Activated T-helper 1 cell treated with anti-CD3 and anti-CD28 coated beads, Interleukin-12 subunit alpha, Interleukin-12 subunit beta, Interleukin-2, Interleukin-4 antibody, amounts not matched to agents 30 ng/mL and 10 ng/mL and 1 ng/mL, durations not matched to agents 14 hours and 24 hours and 36 hours (primary cell): ENCODE measurements at places on chromosomes 7 and 10.

DNA sequence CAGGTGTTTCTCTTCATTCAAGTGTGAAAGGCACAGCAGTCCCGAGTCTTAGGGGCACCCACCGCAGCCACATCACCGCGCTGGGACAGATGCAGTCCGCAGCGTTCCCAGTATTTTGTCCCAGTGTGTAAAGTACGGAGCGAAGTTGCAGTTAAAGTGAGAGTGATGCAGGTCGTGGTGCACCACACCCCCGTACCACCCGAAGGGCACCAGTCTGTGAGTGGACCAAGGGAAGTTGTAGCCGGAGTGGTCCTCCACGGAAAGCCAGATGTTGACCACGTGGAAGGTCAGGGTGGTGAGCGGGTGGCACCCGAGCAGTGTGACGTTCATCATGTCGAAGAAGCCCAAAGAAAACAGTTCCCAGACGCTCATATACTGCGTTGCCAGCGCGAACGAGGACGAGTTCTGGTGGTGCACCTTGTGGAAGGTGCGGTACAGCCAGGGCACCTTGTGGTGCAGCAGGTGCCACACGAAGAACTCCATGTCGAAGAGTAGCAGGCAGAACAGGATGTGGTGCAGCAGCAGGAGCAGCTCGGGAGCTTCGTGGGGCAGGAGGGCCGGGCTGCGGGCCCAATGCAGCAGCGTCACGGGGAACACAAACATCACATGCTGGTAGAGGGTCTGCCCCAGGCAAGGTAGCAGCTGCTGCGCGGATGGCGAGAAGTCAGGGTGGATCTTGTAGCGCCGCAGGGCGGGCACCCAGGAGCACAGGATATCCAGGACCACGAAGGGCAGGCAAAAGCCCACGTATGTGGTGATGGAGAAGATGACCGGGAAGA, 526 bp downstream of the CH25H start:
- H3K4me1 ChIP-seq: peaks cover 9% of the 10 kb centered on the region
- H3K27ac ChIP-seq: peak overlapping the region; percentile 61
- peak overlapping the region; percentile 81 for H3K4me3 ChIP-seq
- peaks cover 32% of the 10 kb centered on the region for H3K27me3 ChIP-seq

GRCh38 chr7:27953777-27954176, 213.8 kb downstream of the TAX1BP1 start:
- H3K27me3 ChIP-seq: peaks cover 8% of the 10 kb centered on the region
- no peak for DNase-seq
- H3K4me1 ChIP-seq: no peaks in the 10 kb centered on the region
- H3K27ac ChIP-seq: no peak overlapping the region

GRCh38 chr10:49177391-49178355, 10.5 kb downstream of the TMEM273 start:
- DNase-seq: peak; percentile 68
- H3K27ac ChIP-seq: peak overlapping the region; percentile 97
- peak overlapping the region; percentile 64 for H3K4me3 ChIP-seq
- peaks cover 65% of the 10 kb centered on the region for H3K4me1 ChIP-seq
- H3K36me3 ChIP-seq: peaks cover 11% of the 10 kb centered on the region

DNA sequence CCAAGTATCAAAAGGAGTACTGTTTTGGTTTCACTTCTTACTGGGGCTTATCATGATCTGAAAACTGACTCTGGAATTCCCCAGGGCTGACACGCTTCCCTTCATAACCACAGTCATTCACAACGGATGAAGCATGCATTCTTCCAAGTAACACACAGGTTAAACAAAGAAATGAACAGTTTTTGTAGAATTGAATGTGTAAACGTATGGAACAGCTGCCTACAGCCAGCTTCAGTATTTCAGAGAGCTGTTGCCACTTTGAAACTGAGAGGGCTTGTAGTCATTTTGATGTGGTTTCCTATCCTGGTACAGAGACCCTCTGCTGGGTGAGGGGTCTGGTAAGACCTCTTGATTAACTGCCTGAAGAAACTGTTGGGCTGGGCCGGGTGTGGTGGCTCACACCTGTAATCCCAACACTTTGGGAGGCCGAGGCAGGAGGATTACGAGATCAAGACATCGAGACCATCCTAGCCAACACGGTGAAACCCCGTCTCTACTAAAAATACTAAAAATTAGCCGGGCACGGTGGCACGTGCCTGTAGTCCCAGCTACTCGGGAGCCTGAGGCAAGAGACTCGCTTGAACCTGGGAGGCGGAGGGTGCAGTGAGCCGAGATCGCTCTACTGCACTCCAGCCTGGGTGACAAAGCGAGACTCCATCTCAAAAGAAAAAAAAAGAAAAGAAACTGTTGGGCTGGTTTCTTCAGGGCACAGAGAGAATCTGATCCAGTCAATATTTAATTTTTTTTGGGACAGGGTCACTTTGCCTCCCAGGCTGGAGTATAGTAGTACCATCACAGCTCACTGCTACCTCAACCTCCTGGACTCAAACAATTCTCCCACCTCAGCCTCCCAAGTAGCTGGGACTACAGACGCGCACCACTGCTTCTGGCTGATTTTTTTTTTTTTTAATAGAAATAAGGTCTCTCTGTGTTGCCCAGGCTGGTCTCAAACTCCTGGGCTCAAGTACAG, 4.7 kb downstream of the NFE2L3 start:
- H3K27me3 ChIP-seq: no peaks in the 10 kb centered on the region
- peaks cover 86% of the 10 kb centered on the region for H3K4me1 ChIP-seq
- peak overlapping the region; percentile 97 for H3K27ac ChIP-seq
- H3K4me3 ChIP-seq: peak overlapping the region; percentile 97

DNA sequence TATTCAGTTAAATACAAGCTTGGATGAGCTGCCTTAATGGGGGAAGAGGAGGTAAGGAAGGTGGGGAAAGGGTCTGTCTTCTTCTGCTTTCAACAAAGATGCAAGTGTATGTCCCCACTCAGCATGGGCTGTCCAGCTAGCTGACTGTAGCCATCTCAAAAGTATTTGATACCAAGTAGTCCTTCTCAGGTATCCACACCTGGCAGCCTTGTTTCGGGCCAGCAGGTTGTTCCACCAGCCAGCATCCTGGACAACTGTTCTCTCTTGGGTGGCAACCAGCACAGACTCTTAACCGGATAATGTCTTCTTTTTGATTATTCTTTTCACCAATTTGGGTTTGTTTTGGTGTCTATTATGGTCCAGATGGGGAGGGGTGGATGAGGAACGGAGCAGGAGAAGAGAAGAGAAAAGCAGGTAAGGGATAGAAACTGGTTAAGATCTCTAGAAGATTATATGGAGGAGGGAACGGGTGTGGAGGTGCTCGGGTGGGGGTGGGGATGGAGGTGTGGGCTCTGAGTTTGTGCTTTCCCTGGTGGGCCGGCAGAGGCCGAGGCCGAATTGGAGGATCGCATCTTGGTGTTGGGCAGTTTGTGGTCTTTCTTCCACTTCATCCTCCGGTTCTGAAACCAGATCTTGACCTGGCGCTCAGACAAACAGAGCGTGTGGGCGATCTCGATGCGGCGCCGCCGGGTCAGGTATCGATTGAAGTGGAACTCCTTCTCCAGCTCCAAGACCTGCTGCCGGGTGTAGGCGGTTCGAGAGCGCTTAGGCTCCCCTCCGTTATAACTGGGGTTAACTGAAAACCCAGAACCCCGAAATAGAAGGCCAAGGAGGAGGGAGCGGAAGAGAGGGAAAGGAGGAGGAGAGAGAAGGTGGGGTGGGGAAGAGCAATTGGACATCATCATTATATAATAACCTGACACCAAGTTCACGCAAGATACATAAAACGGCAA, 1.5 kb downstream of the HOXA4 start:
- peaks cover 10% of the 10 kb centered on the region for H3K4me1 ChIP-seq
- peaks cover 3% of the 10 kb centered on the region for H3K36me3 ChIP-seq
- H3K27ac ChIP-seq: no peak overlapping the region
- H3K4me3 ChIP-seq: peak overlapping the region; percentile 15
- peaks cover 54% of the 10 kb centered on the region for H3K27me3 ChIP-seq

DNA sequence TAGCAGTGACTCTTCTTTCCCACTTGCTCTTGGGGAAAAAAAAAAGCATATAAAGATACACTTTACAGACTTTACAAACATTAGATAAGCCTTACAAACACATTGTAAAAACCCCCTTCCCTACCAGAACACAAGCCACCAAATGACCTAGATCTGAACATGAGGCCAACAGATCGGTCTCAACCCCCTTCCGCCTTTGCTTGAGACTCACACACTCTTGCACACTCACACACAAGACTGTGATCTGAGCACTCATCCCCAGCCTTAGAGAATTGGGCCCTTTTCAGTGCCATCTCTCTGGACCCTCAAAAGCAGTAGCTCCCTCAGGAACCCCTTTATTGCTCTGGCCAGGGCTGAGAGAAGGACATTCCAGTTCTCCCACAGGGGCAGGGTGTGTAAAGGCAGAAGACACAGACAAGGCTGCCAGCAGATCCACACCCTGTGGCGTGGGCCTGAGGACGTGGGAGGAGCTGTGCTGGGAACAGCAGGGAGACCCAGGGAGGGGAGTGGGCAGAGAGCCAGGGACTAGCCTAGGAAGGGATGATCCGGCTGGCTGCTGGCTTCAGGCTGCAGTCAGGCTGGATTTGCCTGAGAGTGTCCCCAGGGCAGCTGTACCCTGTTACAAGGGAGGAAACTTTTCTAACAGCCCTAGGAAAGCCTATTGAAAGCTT, 206.7 kb downstream of the KIAA1217 start:
- DNase-seq: no peak
- H3K36me3 ChIP-seq: peaks cover 2% of the 10 kb centered on the region
- H3K27me3 ChIP-seq: no peaks in the 10 kb centered on the region
- no peak overlapping the region for H3K4me3 ChIP-seq
- no peaks in the 10 kb centered on the region for H3K4me1 ChIP-seq

DNA sequence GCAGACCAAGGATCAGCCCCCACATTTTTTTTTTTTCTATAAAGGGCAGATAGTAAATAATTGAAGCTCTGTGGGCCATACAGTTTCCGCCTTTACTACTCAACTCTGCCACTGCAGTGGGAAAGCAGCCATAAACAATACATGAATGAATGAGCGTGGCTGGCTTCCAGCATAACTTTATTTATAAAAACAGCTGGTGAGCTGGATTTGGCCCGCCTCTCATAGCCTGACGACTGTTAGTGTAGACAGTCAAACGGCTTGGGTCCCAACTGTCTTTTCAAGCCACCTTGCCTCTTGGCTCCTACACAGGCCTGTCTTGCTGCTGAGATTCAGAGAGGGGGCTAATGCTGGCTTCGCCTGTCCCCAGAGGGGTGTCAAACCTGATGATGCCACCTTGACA, 169.8 kb upstream of the GPR26 start:
- no peaks in the 10 kb centered on the region for H3K4me1 ChIP-seq
- H3K4me3 ChIP-seq: no peak overlapping the region
- no peak for DNase-seq
- H3K27ac ChIP-seq: no peak overlapping the region
- no peaks in the 10 kb centered on the region for H3K36me3 ChIP-seq

DNA sequence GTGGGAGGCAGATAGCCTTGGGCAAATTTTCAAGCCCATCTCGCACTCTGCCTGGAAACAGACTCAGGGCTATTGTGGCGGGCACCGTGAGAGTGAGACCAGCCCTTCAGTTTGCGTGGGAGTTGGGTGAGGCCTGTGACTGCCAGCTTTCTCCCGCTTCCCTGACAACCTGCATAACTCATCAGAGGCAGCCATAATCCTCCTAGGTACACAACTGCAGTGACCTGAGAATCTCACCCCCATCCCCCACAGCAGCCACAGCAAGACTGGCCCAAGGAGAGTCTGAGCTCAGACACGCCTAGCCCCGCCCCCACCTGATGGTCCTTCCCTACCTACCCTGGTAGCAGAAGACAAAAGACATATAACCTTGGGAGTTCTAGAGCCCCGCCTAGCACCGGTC, 275.4 kb downstream of the GRID1 start:
- H3K4me1 ChIP-seq: no peaks in the 10 kb centered on the region
- H3K4me3 ChIP-seq: no peak overlapping the region
- no peak for DNase-seq
- H3K27me3 ChIP-seq: peaks cover 4% of the 10 kb centered on the region
- H3K27ac ChIP-seq: no peak overlapping the region
- H3K36me3 ChIP-seq: no peaks in the 10 kb centered on the region

- no peak overlapping the region for H3K27ac ChIP-seq
- H3K36me3 ChIP-seq: no peaks in the 10 kb centered on the region
- no peaks in the 10 kb centered on the region for H3K4me1 ChIP-seq
- no peak overlapping the region for H3K4me3 ChIP-seq
- H3K27me3 ChIP-seq: peaks cover 8% of the 10 kb centered on the region
Measured at GRCh38 chr7:8277394-8277982, 15.5 kb upstream of the ICA1 start.

- H3K27ac ChIP-seq: peak overlapping the region; percentile 88
- peaks cover 18% of the 10 kb centered on the region for H3K36me3 ChIP-seq
- H3K27me3 ChIP-seq: no peaks in the 10 kb centered on the region
Measured at GRCh38 chr10:6089334-6090219, 743 bp downstream of the RBM17 start.

GRCh38 chr10:94983555-94983954, 45.1 kb downstream of the CYP2C9 start:
- no peaks in the 10 kb centered on the region for H3K27me3 ChIP-seq
- no peak for DNase-seq
- no peaks in the 10 kb centered on the region for H3K4me1 ChIP-seq
- H3K4me3 ChIP-seq: no peak overlapping the region

DNA sequence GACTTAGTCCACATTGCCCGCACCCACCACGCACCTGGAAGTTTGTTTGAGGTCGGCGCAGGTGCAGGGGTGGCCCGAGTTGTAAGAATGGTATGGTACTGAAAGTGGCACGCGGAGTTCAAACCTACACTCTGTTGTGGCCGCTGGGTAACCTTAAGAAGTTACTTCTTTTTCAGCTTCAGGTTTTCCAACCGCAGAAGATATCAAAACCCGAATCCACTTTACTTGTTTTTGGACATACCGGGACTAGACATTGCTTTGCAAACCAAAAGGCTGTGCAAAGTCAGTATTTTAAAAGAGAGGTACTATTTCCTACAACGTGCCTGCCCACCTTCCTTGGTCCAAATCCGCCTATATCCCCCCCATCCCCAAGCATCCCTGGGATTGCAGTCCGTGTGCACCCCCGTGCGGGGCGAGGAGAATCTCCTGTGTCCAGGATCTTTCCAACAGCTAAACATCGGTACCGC, 1.0 kb downstream of the IGFBP3 start:
- peaks cover 57% of the 10 kb centered on the region for H3K27me3 ChIP-seq
- no peak for DNase-seq
- no peaks in the 10 kb centered on the region for H3K36me3 ChIP-seq

- no peaks in the 10 kb centered on the region for H3K4me1 ChIP-seq
- H3K4me3 ChIP-seq: no peak overlapping the region
- no peak for DNase-seq
- no peaks in the 10 kb centered on the region for H3K27me3 ChIP-seq
- H3K36me3 ChIP-seq: peaks cover 3% of the 10 kb centered on the region
Measured at GRCh38 chr10:129222436-129222835, 244.6 kb upstream of the MGMT start.
